ENCODE measurements at places on chromosomes 6 and 20.

- DNase-seq: peak; percentile 52
Measured at GRCh38 chr6:36984581-36985416, 1.2 kb downstream of the MTCH1 start.

- no peak for DNase-seq
Measured at GRCh38 chr20:19025430-19026120, 186.9 kb upstream of the SLC24A3 start.

- peak; percentile 82 for DNase-seq
Measured at GRCh38 chr6:27188885-27189418, 58.5 kb upstream of the PRSS16 start.

DNA sequence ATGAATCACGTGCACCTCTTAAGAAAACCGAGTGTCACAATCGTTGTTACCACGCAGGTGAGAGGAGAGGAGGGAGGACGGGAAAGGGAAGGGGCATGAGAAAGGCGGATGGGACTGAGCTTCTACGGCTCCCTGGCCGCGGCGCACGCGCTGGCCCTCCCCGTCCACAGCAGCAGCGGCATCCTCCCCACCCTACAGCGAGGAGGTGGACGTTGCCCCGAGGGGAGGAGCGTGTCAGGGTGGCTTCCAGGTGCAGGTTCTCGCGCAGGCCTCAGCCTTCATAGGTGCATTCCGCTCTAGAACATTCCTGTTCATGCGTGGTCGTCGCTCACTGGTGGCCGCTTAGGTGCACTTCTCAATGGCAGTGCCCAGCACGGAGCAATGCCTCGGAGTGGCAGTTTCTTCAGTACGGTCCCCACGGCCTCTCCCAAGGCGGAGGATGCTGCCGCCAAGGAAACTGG, 29.7 kb upstream of the AFDN start:
- peak; percentile 89 for DNase-seq

DNA sequence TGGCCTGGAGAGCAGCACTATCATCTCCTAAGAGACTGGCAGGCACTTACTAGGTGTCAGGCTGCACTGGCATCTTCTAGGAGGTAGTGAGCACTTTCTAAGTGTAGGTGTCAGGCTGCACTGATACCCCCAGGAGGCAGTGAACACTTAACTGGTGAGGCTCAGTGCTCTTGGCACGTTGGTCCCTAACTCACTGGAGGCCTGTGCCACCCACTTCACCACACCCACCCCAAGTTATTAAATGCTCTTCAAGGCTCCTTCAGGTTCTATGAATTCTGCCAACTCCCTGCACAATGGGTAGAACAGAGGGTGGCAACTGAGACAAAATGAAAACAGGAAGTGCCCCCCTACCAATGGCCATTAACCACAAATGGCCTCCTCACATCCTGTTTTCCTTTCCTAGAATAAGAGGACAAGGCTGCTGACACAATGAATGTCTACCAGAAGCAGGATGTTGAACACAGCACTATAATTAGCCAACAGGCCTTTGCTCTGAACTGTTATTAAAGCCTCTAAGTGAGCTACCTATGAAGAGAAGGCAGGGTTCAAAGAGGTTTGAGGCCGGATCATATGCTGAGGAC, 29.4 kb downstream of the NCOA5 start:
- DNase-seq: no peak

- no peak for DNase-seq
Measured at GRCh38 chr6:127460465-127460864, 1.3 kb upstream of the KIAA0408 start.

DNA sequence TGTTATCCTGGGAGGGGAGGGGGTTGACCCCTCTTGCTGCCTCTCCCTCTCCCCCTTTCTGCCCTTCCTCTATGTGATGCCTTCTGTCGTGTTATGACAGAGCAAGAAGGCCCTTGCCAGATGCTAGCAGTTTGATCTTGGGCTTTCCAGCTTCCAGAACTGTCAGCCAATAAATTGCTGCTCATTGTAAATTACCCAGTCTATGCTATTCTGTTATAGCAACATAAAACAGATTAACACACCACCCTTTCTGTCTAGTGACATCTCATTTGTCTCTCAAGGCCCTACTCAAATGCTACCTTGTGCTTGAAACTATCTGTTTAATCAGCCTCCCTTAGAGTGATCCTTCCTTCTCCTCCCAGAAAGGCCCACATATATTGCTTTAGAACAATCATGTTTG, 16.4 kb upstream of the MAP3K4 start:
- DNase-seq: no peak

DNA sequence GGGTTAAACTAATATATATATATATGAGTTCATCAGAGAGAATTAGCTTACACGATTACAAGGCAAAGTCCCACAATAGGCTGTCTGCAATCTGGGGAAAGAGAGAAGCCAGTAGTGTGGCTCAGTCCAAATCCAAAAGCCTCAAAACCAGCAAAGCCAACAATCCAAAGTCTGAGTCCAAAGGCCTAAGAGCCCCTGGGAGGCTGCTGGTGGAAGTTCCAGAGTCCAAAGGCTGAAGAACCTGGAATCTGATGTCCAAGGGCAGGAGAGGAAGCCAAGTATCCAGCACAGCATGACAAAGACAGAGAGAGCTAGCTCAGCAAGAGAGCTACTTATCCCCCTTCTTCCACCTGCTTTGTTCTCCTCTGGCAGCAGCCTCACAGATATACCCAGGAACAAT, 274.7 kb upstream of the ID4 start:
- peak; percentile 47 for DNase-seq

GRCh38 chr20:4038047-4038459, 22.7 kb upstream of the RNF24 start:
- DNase-seq: peak; percentile 58

DNA sequence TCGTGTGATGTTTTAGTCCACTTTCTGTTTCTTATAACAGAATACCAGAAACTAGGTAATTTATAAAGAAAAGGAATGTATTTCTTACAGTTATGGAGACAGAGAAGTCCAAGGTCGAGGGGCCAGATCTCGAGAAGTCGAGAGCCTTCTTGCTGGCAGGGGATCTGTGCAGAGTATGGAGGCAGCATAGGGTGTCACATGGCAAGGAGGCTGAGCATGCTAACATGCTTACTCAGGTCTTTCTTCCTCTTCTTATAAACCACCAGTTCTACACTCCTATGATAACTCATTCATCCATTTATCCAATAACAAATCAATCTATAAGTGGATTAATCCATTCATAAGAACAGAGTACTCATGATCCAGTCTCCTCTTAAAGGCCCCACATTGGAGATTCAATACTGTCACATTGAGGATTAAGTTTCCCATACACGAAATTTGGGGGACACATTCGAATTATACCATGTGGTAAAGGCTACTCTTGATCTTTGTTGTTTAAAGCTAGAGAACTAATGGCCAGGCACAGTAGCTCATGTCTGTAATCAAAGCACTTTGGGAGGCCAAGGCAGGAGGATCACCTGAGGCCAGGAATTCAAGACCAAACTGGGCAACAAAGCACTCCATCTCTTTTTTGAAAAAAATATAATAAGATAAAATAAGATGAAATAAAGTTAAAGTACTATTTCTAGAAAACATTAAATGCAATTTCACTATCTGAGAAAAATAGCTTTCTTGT, 2.1 kb downstream of the GOPC start:
- no peak for DNase-seq

DNA sequence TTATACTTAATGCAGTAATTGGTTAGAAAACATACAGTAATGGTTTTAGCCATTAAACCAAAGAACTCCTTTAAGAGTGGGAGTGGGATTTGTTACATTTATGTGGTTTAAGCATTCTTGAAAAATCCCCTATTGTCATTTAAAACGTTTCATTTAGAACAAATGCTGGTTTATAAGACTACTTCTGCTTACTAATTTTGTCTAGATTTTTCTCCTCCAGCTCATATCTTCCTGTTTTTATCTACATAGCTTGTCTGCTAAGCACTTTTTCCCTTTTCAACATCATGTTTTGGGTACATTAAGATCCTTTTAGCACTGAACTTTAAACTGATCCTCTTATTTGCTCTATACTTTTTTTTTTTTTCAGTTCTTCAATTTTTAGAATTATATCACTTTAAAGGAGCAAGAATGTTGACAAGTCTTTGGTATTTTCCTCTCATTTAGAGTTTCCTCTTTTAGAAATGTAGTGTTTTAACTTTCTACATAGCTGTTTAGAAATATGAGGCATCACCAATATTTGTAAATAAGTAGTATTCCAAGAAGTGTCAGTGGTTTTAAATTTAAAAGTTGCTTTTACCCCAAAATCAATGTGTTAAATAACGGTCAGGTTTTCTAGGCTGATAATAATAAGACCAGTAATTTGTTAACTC, 80.9 kb downstream of the SESN1 start:
- no peak for DNase-seq

DNA sequence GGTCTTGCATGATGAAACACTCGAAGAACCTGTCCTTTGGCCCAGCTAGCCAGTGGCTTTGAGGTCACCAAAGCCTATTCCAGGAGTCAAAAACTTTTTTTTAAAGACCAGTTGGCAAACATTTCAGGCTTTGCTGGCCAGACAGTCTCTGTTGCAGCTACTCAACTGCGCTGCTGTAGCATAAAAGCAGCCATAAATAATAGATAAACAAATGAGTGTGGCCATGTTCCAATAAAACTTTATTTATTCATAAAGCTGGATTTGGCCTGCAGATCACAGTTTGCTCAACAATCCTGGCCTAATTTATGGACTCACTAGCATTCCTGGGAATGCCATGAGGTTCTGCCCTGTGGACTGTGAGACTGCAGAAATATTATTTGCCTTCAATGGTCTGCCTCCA, 68.8 kb upstream of the LTV1 start:
- no peak for DNase-seq

DNA sequence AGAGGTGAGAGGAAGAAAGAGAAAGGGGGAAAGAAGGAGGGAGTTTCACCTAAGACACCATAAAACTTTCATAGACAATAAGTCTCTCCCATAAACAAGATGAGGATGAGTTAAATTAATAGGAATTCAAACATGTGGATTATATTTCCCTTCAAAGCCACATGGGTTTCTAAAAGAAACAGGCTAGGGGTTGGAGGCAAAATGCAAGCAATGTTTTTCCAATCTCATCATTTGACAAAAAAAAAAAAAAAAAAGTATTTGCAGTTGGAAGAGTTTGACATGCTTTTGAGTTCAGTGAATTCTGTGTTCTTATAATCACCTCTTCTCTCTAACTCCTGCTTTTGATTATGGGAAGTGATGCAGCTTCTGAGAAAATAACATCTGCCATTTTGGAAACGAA, 286.5 kb upstream of the PRND start:
- no peak for DNase-seq

DNA sequence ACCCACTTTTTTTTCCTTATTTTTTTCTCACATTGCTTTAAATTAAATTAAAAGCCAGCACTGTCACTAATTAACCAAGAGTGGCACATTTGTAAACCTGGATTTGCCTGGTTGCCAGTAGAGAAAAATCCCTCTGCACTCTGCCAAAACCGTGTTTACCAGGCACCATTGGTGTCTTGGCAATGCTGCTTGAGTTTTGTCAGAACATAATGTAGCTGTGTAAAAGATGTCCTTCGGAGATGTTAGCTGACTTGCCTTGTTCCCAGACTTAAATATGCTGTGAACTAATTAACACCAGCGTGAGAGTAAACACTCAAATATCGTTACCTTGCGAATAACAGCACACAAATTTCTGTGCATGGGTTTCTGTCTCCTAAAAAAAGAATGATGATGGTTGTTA, 694.9 kb upstream of the ID4 start:
- DNase-seq: no peak

- no peak for DNase-seq
Measured at GRCh38 chr6:1602049-1602713, 7.5 kb upstream of the FOXC1 start.

DNA sequence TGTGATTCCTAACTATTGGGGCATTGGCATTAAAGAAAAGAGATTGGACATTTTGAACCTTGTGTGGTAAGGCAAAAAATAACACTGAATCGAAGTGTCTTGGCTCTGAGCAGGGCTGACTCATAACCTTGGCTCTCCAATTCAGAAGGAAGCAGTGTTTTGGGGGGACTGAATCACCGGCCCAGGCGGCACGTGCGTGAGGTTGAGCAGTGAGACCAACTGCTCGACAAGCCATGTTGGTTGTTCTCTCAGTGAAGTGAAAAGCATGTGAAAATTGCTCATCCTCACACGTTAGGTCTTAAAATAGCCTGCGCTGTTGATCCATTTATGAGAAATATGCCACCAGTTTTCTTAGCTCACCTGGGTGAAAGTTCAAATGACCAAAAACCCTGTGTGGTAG, 137.8 kb upstream of the SPACA1 start:
- no peak for DNase-seq

DNA sequence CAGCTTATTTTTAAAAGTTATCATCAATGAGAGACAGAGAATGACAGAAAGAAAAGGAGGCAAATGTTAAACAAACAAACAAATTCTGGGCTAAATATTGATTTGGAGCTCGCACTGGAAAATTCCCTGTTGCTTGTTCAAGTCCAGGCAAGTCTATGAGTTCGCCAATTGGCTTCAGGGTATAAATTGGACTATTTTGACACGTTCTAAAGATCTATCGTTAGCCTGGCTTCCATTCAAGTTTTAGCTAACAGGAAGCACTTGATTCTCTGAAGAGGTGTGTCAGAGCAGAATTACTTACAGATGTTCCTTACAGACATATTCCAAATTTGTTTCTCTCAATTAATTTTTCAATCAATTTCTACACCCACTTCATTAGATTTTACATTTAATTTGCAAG, 15.8 kb upstream of the RFPL4B start:
- no peak for DNase-seq

DNA sequence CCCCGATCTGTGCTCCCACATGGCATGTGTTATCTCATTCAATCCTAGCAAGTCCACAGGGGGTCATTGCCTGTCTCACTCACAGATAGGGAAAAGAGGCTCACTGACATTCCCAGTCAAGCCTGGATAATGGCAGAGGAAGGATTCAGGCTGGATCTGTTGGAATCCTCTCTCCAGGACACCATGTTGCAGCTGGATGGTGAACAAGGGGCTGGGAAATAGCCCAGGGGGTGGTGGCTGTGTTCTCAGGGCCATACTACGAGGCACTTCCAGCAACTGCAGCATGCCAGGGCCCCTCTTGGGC, 5.0 kb upstream of the SPDEF start:
- no peak for DNase-seq

DNA sequence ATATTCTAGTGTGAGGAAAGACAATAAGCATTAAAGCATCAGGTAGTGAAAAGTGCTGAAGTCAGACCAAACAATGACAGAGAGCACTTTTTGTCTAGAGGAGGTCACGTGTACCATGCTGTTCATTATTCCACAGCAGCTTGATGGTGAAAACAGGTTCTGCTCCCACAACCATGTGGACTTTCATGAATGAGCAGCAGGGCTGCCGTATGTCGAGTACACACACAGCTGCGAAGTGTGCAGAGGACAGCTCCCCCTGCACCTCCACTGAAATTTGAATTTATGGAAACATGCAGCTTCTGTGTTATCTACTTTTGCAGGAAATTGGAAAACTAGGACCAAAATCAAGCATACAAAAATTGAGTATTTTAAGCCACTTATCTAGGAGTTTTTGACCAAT, 85.3 kb downstream of the MAP7 start:
- no peak for DNase-seq

GRCh38 chr6:75493400-75494064, at the start of gene FILIP1:
Gene FILIP1, minus strand, starts transcription at chr6:75493800. Its CDS starts 78,828 bp downstream, at chr6:75414972.
- no peak for DNase-seq

GRCh38 chr6:5149891-5150290, 64.8 kb downstream of the PPP1R3G start:
- no peak for DNase-seq

- peak; percentile 52 for DNase-seq
Measured at GRCh38 chr6:33905071-33905609, 101.3 kb upstream of the MLN start.
